ENCODE measurements at places on chromosomes 2 and 18.

- DNase-seq: peak; percentile 4
Observed at GRCh38 chr2:119914266-119914665, 98.6 kb upstream of the EPB41L5 start.

GRCh38 chr2:108803045-108803736 is 16.6 kb downstream of the CCDC138 start:
- no peak for DNase-seq

- DNase-seq: no peak
Observed at GRCh38 chr2:9243357-9243756, 36.7 kb downstream of the ASAP2 start.

- DNase-seq: no peak
Observed at GRCh38 chr2:197626965-197627625, 48.3 kb downstream of the RFTN2 start.

DNA sequence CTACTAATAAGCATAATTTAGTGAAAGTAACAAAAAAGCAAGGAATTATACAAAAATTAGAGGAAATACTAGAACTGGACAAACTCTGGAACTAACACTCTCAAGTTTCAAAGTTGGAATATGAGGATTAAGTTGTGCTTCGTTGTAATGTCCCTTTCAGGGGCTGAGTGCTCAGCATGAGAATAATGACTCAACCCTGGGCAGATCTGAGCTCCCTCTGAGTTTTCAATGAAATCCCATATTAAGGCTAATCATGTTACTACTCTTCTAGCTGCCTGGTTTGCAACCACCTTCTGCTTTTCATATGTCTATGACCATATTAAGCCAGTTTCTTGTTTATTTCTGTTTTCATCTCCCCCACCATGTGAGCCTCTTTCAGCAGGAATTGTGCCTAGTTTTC is 274.9 kb upstream of the LRRTM4 start:
- no peak for DNase-seq

GRCh38 chr2:216857131-216857550 is 2.7 kb downstream of the TNP1 start:
- peak; percentile 25 for DNase-seq

DNA sequence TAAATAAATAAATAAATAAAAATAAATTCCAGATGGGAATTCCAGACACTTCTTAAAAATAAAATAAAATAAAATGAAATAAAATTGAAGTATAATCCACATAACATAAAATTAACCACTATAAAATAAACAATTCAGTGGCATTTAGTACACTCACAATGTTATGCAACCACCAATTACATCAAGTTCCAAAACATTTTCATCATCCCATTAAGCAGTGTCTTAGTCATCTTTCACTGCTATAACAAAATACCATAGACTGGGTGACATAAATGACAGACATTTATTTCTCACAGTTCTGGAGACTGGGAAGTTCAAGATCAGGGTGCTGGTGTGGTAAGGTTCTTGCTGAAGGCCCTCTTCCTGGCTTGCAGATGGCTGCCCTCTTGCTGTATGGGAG is 22.6 kb upstream of the PROKR1 start:
- no peak for DNase-seq
